ENCODE measurements at places on chromosomes 4 and X.

DNA sequence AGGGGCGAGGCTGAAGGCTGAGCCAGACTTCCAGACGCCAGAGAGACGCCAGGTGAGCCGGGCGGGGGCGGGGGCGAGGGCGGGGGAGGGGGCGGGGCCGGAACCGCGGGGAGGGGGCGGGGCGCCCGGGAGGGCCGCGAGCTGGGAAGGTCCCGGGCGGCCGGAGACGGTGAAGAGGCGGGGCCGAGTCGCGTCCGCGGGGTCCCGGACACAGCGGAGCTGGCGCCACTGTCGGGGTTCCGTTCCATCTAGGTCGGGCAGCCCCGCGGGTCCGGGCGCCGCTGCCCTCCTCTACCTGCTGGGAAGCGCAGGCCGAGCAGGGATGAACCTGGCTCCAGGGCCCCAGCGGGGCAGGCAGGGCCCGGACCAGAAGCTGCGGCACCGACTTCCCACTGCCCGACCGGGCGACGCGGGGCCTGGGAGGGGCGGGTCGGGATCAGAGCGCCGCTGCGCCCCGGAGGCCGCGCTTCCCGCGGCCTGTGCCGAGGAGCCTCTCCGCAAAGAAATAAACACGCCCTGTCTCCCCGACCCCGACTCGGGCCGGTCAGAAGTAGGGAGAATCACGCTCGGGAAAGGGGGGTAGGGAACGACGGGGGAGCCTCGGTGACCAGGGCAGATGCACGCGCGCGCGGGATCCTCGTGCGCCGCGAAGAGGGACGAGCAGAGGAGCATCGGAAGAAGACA lies 10.6 kb downstream of the HMX1 start:
- no peaks in the 10 kb centered on the region for H3K36me3 ChIP-seq
- no peak for ATAC-seq
- H3K4me1 ChIP-seq = peaks cover 14% of the 10 kb centered on the region
- H3K27ac ChIP-seq = no peak overlapping the region
- H3K4me3 ChIP-seq = no peak overlapping the region

DNA sequence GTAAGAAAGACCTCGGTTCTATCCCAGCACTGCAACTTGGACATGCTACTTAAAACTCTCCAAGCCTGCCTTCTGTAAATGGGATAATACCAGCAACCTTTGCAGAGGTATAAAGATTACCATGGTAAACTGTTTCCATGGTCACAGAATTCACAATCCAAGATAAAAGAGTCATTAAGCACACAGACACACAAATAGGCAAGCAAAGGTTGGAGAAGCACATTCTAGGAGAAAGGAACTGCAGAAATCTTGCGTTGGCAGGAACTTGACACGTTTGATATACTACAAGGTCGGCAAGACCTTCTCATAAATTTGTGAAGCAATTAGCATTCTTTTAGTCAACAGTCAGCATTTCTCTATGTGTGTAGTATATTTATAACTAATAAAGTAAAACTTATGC lies 12.3 kb upstream of the CHRNA9 start:
- no peak for ATAC-seq
- H3K4me1 ChIP-seq = no peaks in the 10 kb centered on the region
- no peak overlapping the region for H3K4me3 ChIP-seq
- H3K27me3 ChIP-seq = no peaks in the 10 kb centered on the region
- H3K27ac ChIP-seq = no peak overlapping the region

- peaks cover 16% of the 10 kb centered on the region for H3K4me1 ChIP-seq
- H3K36me3 ChIP-seq = peaks cover 26% of the 10 kb centered on the region
Measured at GRCh38 chr4:39528061-39528465, 824 bp upstream of the UGDH start.

- no peak for ATAC-seq
Measured at GRCh38 chr4:3290476-3290875, 2.3 kb upstream of the RGS12 start.

- no peaks in the 10 kb centered on the region for H3K36me3 ChIP-seq
- H3K4me3 ChIP-seq = no peak overlapping the region
- ATAC-seq = no peak
- H3K4me1 ChIP-seq = no peaks in the 10 kb centered on the region
- no peak overlapping the region for H3K27ac ChIP-seq
Measured at GRCh38 chr4:186935901-186936300, 212.2 kb upstream of the FAT1 start.

- H3K36me3 ChIP-seq = no peaks in the 10 kb centered on the region
- no peaks in the 10 kb centered on the region for H3K27me3 ChIP-seq
- peak; percentile 83 for ATAC-seq
Measured at GRCh38 chr4:121185960-121186359, 21.8 kb upstream of the TNIP3 start.

DNA sequence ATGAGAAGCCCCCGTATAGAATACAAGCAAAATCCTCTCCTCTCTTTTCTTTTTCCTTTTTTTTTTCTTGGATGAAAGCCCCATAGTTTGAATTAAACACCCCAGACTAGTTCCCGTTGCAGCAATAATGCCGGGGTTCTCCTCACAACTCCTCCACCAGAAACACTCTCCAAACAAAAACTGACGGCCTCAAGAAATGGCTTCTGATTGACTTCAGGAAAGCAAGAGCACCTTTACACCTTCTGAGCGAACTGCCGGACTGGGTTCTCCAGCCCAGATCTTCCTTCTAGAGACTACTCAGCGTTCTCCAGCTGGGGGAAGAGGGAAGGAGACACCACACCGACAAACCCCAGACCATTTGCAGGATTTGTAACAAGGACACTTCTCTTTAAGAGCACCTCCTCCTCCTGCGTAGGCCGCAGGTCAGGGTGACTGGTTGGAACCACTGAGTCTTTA lies 4.0 kb downstream of the HAND2 start:
- H3K4me3 ChIP-seq = no peak overlapping the region
- no peaks in the 10 kb centered on the region for H3K4me1 ChIP-seq
- peaks cover 95% of the 10 kb centered on the region for H3K27me3 ChIP-seq
- H3K36me3 ChIP-seq = peaks cover 9% of the 10 kb centered on the region
- H3K27ac ChIP-seq = no peak overlapping the region
- ATAC-seq = no peak

DNA sequence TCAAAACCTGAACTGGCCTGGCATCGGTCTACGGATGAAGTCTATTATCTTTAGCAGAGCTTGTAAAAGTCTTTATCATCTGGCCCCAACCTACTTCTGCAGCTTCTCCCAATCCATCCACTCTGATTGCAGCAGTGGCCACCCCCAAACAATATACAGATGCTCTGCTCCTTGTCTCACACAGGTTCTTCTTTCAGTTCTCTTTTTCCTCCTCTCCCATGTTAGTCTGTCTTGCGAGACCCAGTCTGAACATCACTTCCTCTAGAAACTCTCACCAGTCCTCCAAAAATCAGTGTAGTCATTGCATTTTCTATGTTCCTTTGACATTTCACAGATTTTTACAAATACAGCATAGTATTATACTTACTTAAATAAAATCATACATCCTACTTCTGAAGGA lies 163.0 kb downstream of the FRMPD4 start:
- H3K27me3 ChIP-seq = no peaks in the 10 kb centered on the region
- no peak for ATAC-seq
- no peak overlapping the region for H3K27ac ChIP-seq
- no peak overlapping the region for H3K4me3 ChIP-seq
- H3K36me3 ChIP-seq = no peaks in the 10 kb centered on the region

- H3K27ac ChIP-seq = no peak overlapping the region
- no peak overlapping the region for H3K4me3 ChIP-seq
- no peak for ATAC-seq
- no peaks in the 10 kb centered on the region for H3K36me3 ChIP-seq
- no peaks in the 10 kb centered on the region for H3K27me3 ChIP-seq
Measured at GRCh38 chr4:127151941-127152340, 480.8 kb upstream of the INTU start.

DNA sequence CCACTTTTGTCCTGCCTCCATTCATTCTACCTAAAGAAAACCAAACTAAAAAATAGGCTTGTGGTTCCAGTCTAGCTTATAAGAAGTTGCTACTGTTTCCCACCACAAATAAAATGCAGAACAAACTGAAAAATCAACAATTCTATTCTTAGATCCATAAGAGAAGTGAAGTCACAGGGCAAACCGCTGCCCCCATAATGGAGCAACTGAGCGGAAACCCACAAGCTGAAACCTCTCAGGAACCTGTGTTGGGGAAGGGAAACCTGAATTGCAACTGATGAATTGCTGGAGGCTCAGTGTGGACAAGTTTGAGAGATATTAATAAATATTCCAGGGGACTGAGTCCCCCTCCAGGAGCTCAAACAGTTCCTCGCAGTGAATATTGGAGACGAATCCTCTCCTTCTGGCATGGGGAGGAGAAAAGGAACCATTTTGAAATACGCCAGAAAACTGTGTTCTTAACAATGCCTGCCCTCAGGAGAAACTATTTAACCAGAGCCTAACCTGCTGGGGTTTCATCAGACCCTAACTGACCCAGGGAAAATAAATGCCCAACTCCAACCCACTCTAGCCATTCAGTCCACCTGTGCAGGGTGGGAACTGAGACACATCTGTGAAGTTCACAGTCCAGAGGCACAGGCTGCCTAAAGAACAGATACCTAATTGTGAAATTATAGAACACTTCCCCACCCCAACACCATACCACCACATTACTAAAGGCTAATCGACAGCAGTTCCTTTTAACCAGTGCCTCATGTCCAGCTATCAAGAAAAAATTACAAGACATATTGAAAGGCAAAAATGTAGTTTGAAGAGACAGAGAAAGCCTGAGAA lies 22.8 kb upstream of the SH3RF1 start:
- no peaks in the 10 kb centered on the region for H3K27me3 ChIP-seq
- no peaks in the 10 kb centered on the region for H3K36me3 ChIP-seq
- H3K4me1 ChIP-seq = peaks cover 39% of the 10 kb centered on the region
- H3K27ac ChIP-seq = peak overlapping the region; percentile 17

- H3K4me3 ChIP-seq = no peak overlapping the region
- ATAC-seq = no peak
- no peaks in the 10 kb centered on the region for H3K27me3 ChIP-seq
- no peaks in the 10 kb centered on the region for H3K4me1 ChIP-seq
Measured at GRCh38 chrX:123603491-123603890, 129.4 kb downstream of the THOC2 start.

DNA sequence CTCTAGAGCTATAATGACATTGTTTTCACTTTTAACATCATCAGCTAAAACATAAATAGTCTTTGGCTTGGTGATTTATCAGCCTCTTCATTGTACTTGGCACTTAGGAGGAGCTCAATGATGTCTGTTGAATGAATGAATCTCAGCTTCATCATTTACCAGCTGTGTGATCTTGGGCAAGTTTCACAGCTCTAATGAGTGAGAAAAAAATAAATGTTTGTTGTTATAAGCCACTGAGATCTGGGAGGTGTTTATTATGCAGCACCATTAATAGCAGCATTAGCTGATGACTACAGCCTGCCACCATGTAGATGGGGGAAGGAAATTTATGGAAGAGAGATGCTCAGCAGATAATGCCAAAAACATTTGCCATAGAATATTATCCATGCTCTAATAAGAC lies 63.6 kb upstream of the C1QTNF7 start:
- no peak overlapping the region for H3K27ac ChIP-seq
- peaks cover 8% of the 10 kb centered on the region for H3K4me1 ChIP-seq
- no peaks in the 10 kb centered on the region for H3K27me3 ChIP-seq

DNA sequence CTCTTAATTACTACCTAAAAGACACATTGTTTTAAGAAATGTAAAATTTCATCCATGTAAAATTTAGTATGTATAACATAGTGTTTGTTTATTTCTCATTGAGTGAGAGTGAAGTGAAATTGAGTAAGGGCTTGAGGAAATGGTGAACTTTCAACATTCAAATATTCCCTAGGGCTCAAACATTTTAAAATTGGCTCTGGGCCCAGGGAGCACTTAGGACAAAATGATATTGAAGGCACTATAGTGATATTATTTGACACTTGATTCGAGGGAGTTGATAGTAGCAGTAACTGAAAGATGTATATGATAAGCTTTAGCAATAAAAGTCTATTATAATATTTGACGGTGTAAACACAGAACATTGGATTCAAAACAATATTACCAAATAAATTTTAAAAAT lies 1244.0 kb upstream of the TENM3 start:
- H3K4me3 ChIP-seq = no peak overlapping the region
- H3K36me3 ChIP-seq = no peaks in the 10 kb centered on the region
- H3K27ac ChIP-seq = no peak overlapping the region
- no peaks in the 10 kb centered on the region for H3K27me3 ChIP-seq
- H3K4me1 ChIP-seq = no peaks in the 10 kb centered on the region

GRCh38 chr4:173747537-173748257 lies 217.7 kb upstream of the HAND2 start:
- H3K36me3 ChIP-seq = no peaks in the 10 kb centered on the region
- H3K4me3 ChIP-seq = no peak overlapping the region
- H3K27ac ChIP-seq = no peak overlapping the region
- no peaks in the 10 kb centered on the region for H3K27me3 ChIP-seq

GRCh38 chr4:39587881-39588280 lies 50.8 kb downstream of the SMIM14 start:
- no peak overlapping the region for H3K27ac ChIP-seq
- H3K27me3 ChIP-seq = no peaks in the 10 kb centered on the region
- peaks cover 16% of the 10 kb centered on the region for H3K4me1 ChIP-seq
- H3K36me3 ChIP-seq = peaks cover 21% of the 10 kb centered on the region
- H3K4me3 ChIP-seq = no peak overlapping the region
- no peak for ATAC-seq

DNA sequence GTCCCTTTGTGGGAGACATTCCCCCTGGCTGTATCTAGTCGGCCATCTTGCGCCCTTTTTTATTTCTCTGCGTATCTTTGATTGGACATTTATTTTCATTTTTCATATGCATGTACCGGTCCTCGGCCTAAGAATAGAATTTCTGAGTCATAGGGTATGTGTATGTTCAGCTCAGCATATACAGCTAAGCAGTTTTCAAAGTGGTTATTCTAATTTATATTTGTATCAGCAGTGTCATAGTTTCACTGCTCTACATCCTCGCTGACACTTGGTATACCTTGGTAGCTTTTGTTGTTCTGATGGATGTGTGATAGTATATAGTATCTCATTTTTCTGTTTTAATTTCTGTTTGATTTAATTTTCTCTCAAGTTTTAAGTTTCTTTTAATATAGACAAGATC lies 38.7 kb downstream of the BEX3 start:
- no peaks in the 10 kb centered on the region for H3K4me1 ChIP-seq
- no peak overlapping the region for H3K27ac ChIP-seq
- H3K4me3 ChIP-seq = no peak overlapping the region

DNA sequence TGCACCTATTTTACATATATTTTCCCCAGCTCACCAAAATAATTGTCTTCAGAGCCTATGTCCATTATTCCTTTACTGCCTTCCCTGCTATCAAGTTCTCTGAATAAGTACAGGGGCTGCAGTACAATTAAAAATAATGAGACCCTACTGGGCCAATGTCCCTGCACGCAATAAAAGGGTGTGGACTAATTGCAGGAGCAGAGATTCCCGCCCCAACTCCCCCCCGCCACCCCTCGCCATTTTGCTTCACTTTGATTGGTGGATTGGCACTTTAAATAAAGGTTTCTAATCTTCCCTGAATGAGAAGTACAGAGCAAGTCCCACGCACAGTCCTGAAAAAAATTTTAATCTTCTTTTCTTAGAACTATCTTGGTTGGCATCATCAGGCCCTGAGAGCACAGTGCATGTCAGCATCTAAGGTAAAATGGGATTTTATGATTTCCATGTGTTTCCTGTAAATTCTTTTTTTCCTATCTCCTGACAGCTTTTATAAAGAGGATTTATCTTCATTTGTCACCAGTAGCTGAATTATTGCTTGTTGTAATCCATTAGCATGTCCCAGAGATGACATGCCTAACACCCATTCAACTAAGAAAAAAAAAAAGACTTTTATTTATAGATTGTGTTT lies at the start of gene AMBN:
TSS of gene AMBN (plus strand) at position 302 of the 628 bp plus-strand sequence. CDS start at position 405, 103 bp downstream.
- no peaks in the 10 kb centered on the region for H3K36me3 ChIP-seq
- no peak within 1 kb of the TSS for H3K4me3 ChIP-seq
- ATAC-seq = no peak
- peaks cover 10% of the 10 kb centered on the region for H3K27me3 ChIP-seq
